Activated CD4-positive, CD25-positive, alpha-beta regulatory T cell (primary cell): ENCODE measurements at places on chromosomes 6 and 20.

GRCh38 chr20:46826343-46826984 lies 68.2 kb upstream of the EYA2 start:
- no peak for DNase-seq

DNA sequence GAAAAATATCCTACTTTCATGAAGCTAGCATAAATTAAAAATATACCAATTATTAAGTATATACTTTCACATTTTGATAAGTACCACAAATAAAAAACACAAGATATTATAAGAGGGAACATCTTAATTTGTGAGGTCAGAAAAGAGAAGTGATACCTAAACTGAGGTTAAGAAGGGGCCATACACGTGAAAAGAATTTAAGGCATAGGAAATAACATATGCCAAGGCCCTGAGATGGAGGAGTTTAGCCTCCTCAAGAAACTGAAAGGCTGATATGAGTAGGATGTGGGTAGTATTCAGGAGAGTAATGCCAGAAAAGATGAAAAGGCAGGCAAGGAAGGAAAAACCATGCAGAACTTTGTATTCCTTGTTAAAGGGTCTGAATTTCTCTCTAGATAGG lies 116.6 kb upstream of the HTR1E start:
- DNase-seq, result no peak

GRCh38 chr6:40918040-40918651 lies 120.9 kb downstream of the UNC5CL start:
- DNase-seq, result no peak

DNA sequence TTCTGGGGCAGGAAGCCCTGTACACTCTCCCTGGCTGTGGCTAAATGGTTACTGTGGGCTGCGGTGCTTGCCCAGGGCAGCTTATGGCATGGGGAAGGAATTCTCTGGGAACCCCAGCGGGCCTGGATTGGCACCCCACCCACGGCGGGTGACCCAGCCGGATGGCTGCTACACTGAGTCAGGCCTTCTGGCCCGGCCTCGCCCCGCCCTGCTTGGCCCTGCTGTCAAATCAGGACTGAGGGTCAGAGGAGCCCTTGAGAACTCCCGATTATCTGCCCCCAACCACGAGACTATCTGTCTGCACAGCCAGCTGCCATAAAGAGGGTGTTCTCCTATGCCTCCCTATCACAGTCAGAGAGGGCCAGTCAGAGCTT lies 7.3 kb upstream of the ITPR3 start:
- no peak for DNase-seq

DNA sequence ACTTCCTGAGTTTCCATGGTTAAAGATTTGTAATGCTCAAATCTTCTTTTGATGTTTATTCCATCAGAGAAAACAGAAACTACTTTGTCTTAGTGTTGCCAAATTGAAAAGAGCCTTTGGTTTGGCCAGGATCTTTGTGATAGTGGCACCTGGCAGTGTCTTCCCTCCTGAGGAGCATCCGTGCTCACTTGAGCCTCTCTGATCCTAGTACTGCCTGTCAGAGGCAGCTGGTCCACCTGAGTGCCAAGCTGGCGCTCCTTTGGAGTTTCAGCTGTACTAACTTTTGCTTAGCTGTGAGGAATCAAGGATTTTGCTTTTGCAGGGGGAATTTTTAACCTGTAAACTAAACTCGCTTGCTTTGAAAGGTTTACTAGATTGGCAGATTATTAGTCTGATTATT lies 61.4 kb downstream of the SCAND1 start:
- no peak for DNase-seq

DNA sequence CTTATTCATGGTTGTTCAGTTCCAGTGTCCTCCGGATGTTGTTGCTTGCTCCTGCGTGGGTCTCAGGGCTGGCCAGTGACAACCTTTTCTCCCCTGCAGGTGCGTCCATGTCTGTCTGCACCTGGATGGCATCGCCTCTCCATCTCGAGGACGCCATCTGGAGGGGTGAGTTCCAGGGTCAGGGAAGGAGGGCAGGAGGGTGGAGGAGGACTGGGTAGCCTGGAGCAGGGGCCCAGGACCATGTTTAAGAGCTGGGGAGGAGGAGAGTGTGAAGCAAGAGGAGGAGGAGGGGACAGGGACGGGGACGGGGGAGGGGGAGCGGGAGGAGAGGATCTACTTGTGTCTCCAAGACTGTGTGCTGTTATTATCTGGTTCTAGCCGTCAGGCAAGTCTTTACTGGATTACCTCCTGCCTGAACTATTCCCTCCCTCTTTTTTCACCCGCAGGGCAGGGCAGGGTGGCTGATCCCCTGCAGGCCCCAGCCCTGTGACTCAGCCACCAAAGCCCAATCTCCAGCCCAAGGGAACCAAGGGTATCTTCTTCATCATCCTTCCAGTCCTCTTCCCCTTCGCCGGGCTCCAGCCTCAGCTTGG lies 32.2 kb upstream of the TULP1 start:
- no peak for DNase-seq

- no peak for DNase-seq
Observed at GRCh38 chr6:33705268-33705885, 6.1 kb downstream of the UQCC2 start.

DNA sequence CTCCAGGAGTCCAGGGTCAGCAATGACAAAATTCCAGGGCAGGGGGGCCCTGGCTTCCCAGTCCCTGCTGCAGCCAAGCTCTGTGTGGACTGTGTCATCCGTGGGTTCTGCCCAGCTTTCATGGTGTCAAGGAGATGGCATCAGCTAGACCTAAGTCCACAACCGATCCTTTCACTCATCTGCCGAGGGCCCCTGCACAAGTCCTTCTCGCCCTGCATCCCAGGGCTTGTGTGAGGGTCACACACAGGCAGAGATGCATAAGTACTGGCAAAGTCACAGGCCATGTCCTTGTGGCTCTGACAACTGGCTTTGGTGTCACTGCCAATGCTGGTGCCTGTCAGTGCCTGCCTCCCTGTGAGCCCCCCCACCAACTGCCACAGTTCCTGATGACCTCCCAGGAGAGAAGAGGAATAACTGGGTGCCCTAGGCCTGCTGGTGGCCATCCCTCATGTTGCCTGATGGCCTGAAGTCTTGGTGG lies 181.4 kb upstream of the CST7 start:
- no peak for DNase-seq

DNA sequence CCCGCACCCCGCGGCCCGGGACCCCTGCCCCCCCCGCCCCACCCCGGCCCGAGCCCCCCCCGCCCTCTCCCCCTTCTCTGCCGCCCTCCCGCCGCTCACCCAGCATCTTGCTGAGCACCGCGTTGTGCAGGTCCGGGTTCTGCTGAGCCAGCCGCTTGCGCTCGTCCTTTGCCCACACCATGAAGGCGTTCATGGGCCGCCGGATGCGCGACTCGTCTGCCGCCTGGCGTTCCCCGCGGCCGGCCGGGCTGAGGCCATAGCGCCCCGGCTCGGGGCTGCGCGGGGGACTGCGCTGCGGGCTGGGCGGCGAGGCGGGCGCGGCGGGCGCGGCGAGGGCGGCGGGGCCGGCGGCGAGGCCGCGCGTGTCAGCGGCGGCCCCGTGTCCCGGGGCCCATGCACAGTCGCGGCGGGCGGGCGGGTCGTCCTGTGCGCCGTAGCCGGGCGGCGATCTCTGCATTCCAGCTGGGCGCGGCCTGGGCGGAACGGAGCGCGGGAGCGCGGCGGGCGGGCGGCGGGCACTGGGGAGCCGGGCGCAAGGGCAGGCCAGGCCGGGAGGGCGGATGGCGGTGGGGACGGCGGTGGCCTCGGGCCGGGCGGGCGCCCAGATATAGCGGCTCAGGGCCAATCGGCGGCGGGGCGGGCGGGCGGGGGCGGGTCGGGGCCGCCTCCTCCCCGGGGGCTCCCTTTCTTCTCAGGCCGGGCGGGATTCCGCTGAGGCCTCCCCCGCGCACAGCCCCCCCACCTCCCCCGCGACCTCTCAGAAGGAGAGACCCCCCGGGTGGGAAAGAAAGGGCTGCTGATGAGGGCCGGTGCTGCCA lies at the start of gene SOX18:
Gene SOX18, minus strand, starts transcription at position 580 of the 818 bp plus-strand sequence. Its CDS starts 123 bp downstream, at position 457.
- DNase-seq, result no peak

DNA sequence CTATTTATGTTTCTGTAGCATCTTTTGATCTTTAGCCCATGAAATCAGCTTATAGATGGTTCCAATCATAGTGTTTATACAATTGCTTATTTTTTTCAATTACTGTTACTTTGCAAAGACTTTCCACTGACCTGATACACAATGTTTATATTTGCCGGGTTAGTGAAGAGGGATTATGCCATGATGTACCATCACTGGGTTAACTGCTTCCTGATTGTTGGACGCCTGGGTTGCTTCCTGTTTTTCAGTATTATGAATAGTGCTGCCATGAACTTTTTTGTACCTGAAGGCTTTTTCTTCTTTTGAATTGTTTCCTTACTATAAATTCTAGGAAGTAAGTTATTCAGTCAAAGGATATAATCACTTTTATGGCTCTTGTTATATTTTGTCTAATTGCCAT lies 6.9 kb downstream of the MANBAL start:
- DNase-seq, result no peak

GRCh38 chr20:24691901-24692351 lies 222.5 kb downstream of the SYNDIG1 start:
- DNase-seq, result no peak

DNA sequence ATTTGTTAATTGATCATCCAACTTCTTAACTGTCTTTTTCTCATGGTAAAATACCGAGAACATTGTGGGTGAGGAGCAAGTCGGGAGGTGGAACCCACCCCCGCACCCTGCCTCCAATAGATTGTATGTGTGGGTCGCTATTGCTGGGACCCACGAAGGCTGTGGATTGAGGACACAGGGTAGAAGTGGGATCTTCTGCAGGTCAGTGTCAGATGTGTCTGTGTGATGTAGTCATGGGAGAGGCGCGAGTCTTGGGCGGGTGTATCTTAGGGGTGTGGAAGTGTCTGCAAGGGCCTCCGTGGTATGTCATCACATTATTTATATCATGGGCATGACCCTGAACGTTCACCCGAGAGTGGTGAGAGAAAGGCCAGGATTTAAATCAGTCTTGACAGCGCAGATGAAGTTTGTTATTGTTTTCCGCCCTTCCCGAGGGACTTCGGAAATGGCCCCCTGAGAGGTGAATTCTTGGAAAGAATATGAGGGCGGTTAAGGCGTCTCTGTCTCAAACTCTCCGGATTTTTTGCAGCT lies 472 bp upstream of the PAQR8 start:
- DNase-seq, result no peak

- DNase-seq, result no peak
Observed at GRCh38 chr6:117018771-117019170, 141.7 kb downstream of the RFX6 start.

GRCh38 chr20:5886788-5887187 lies 63.5 kb downstream of the TRMT6 start:
- no peak for DNase-seq

DNA sequence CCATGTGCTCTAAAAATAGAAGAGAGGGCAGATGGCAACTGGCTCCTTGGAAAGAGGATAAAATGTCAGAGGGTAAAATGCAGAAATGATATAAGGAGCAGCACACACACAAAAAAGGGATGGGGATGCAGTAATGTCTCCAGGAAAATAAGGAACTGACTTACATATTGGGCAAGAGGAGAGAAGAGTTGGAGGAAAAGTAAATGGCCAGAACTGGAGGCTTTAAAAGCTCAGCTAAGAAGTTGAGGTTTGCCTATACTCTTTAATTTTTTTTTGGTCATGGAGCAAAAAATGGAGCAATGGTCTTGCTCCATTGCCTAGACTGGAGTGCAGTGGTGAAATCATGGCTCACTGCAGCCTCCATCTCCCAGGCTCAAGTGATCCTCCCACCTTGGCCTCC lies 93.7 kb downstream of the SULF2 start:
- DNase-seq, result no peak

DNA sequence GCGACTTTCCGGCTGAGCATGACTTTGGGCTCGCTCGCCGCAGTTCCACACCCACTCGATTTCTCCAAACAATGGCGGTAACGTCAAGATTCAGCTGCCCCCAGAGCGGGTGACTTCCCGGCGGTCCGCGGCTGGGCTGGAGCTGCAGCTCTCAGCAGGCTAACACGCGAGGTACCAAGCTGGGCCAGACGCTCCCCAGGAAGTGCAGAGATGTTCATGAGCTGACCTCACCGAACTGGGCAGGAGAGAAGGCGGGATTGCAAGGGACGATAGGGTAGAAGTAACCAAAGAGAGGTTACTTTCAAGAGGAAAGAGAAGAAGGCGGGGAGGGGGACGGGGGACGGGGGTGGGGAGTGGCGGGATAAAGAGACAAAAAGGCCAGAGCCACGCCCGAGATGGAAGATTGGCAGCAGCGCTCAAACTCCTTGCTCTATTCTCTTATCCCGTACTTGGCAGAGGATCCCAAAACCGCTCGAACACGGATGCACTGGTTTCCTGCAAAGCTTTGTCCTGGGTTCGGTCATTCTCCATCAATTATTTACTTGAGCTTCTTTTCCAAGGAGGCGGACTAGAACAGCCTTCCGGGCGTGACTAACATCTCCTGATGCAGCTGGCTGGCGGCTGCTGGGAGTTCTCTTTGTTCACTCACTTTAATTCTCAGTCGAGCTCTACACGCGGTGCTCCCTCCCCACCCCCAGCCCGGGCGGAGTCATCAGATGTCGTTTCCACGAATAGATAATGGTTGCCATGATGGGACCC lies at the start of gene MTCL3:
Gene MTCL3, minus strand, starts transcription at position 626 of the 759 bp plus-strand sequence.
- no peak for DNase-seq
